ENCODE measurements at places on chromosomes 3 and 15. TPM values are rescaled to one million over a fixed set of nuclear protein-coding genes. Genes with fewer than 3 reads are reported as not detected.

The EPHB1 gene
- not detected for total RNA-seq

The FBN1 gene
- total RNA-seq = 0.13 TPM

DNA sequence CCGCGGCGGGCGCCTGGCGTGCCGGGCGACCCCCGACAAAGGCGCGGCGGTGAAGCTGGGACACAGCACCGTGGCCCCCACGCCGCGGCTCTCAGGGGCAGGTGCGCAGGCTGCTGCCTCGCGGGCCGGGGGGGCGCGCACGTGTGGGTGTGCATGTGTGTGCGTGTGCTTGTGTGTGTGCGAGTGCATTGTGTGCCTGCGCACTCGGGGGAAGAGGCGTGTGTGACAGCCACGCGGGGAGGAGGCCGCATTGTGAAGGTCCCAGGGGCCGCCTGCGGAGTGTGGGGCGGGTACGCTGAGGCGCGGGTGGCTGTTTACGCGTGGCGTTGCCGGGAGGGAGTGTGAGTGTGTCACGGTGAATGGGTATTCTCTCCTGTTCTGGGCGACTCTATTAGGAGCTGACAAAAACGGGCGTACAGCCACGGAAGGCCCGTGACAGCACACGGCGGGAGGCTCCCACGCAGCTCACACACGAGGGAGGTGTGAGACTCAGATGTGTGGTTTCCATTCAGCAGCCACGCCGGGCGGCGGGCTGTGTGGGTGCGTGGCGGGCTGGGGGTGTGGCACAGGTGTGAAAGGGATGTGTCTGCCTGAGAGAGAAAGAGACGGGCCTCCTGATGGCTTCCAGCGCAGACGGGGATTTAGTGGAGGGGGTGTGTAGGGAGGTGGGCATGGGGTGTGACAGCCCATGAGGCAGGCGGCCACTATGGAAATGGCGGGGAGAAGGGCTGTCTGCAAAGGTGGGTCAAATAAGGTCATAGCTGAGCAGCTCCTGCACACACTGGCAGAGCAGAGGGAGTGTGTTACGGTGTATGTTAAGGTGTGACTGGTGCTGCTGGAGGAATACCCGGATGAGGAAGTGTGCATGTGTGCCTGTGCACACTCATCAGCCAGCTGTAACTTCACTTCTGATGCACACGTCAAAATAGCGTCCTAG is 750 bp downstream of the PODXL2 start:
- peaks cover 17% of the 10 kb centered on the region for H3K4me1 ChIP-seq
- H3K27ac ChIP-seq = no peak overlapping the region
- peak; percentile 47 for DNase-seq

DNA sequence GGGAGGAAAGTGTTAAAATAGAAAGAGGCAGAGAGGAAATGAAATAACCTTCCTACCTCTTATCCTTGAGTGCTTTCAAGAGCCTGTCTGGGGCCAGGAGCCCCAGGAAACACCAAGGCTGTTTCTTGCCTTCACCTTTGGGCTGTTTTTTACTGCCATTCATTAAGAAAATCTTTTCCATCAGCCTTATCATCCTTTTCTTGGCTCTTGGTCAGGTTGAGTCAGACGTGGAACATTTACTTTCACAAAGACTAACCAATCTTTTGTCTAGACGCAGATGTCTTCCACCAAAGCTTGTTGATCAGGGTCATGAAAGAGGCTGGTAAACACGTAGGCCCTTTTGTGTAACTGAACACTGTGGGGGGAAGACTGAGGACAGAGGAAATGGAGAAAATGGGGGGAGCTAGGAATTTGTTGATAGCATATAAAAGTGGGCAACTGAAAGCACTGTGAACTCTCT is 151.0 kb upstream of the THBS1 start:
- no peak overlapping the region for H3K4me3 ChIP-seq
- H3K4me1 ChIP-seq = peaks cover 17% of the 10 kb centered on the region
- DNase-seq = peak; percentile 2
- no peaks in the 10 kb centered on the region for H3K27me3 ChIP-seq
- H3K36me3 ChIP-seq = no peaks in the 10 kb centered on the region
